ENCODE measurements at places on chromosomes 11 and 22.

- peak; percentile 60 for DNase-seq
These were observed 239.9 kb upstream of the ZC3H12C start for GRCh38 chr11:109853156-109853776.

DNA sequence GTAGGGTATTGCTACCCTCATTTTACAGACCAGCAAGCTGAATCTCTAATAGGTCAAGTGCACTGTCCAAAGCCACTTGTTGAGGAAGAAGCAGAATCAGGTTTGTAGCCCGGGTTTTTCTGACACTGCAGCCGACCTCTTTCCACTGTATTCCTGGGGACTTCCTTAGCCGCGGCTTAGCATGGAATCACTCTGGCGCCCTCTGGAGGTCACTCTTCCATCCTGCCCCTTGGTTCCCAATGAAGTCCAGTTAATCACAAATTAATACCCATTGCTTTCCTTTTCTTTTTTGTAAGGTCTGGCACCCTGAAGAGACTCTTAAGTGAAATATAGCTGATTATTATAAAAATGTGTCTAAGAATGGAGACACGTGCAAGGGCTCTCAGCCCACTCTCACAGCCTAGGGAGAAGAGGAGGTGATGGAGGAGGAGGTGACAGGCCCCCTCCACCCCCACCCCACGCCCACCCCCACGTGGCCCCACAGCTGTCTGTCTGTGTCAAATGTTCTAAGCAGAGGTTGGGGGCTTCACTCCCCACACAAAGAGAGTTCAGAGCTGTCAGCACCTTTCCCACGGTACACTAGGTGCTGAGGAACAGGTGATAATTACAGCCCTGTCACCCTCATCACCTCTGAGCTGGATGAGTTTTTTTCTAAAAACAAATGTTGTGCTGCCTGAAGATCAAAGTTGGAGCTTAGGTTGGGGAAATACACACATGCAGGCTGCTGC is 57.7 kb upstream of the DRD2 start:
- peak; percentile 37 for DNase-seq

GRCh38 chr22:42001706-42002105 is 3.1 kb downstream of the WBP2NL start:
- no peak for DNase-seq

DNA sequence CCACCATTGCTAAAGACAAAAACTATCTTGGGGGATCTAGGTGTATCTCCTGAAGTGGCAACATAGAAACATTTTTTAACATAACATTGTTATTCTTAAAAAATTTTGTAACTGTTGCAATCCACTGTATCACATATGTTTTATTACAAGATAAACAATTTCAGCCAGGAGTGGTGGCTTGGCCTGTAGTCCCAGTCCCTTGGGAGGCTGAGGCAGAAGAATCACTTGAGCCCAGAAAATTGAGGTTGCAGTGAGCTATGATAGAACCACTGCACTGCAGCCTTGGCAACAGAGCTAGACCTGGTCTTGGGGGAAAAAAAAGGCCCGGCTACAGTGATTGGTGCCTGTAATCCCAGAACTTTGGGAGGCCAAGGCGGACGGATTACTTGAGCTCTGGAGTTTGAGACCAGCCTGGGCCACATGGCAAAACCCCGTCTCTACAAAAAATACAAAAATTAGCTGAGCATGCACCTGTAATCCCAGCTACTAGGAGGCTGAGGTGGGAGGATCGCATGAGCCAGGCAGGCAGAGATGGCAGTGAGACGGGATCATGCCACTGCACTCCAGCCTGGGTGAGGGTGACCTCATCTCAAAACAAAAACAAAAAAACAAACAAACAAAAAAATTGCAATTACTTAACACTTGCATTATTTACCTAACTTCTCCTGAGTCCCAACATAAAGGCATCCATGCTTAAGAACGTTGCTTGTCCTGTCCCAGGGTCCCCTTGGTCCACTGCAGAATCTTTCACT is 1.5 kb upstream of the DEPDC5 start:
- no peak for DNase-seq

GRCh38 chr11:96219981-96220623 is 122.9 kb downstream of the MAML2 start:
- DNase-seq = peak; percentile 53

GRCh38 chr11:65814131-65814985 is 19.4 kb upstream of the SNX32 start:
- DNase-seq = peak; percentile 88

GRCh38 chr11:75874684-75875341 is 59.8 kb downstream of the UVRAG start:
- DNase-seq = no peak
